ENCODE measurements at places on chromosomes 6 and 20.

DNA sequence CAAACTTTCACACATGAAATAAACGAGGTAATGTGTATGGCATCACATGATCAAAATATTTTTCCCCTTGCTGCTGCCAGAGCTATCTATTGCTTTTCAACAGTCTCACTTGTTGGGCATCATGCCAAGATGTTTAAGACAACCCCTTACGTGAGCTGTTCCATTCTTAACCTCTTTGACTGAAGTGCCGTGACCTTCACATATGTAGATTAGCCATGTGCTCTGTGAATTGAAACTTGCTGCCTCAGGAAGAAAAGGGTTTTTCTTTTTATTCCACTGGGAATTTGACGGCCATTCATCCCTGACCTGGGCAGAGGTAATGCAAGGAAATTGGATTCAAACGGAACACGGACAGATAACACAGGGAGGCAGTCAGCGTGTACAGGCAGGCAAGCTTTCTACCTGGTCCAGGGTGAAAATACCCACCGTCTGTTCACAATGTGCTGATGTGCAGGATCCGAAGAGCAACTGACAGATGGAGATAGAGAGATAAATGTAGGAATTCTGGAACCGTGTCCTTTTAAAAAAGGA, 14.2 kb downstream of the ARID1B start:
- no peak for DNase-seq

DNA sequence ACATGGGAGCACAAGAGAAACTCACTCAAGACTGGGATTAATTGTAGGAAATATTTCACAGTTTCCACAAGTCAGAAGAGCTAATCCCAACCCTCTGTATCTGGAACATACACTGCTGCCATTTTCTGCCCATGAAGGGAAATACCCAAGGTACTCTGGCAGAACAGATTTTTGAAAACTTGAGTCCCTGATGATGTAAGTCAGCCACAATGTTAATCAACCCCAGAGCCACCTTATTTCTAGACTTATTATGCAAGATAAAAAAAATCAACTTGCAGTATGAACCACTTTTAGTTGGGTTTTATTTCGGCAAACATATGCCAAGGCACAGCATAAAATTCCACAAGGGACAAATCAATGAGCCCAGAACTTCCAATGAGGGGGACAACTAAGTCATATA, 141.5 kb downstream of the LY86 start:
- no peak for DNase-seq

DNA sequence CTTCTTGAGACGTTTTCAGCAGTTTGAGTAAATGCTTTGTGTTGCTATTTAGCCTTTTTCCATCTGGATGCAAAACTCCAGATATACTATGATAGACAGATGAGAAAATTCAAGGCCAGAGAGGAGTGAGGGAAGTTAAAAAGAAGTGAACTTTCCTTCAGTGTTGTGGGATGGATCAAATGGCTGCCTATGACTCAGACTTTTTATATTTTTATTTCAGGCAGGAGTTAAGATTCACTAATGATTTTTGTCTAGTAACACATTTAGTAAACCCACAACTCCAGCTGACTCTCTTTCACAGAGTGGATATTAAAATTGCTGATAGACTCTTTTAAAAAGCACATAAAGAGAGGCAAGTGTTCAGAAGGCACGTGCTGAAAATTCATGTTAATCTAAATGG, 23.2 kb upstream of the PTCHD4 start:
- DNase-seq, result no peak

DNA sequence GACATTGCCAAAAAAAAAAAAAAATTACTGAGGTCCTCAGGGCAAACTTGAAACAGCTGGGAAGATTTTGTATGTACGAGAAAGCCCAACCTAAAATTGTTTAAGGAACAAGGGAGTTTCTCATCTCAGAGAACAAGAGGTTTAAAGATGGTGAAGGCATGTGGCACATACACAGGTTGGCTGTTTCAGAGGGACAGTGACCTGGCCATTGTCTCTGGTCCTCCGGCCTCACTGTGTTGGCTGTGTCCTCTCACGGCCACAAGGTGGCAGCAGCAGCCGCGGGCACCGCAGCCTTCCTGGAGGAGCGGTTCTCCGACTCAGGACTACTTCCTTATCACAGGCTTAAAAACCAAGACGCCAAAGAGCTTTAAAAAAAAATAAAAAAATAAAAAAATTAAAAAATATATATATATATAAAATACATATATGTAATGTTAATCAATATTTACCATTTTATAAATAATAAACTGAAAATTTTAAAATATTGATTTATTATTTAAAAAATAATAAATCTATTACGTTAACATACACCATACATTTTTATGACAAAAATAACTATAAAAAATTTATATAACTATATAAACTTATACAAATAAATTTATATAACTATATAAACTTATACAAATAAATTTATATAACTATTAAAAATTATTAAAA, 52.8 kb downstream of the GTF2H5 start:
- peak; percentile 71 for DNase-seq
